COR-L47 (cell line): ENCODE measurements at places on chromosomes 1 and 21.
A peak's percentile ranks its signal among the peaks of the same experiment; 100 is the strongest.

GRCh38 chr1:84972377-84972987 lies 24.4 kb downstream of the MCOLN2 start:
- no peak for DNase-seq

GRCh38 chr1:170578359-170578758 lies 46.4 kb downstream of the GORAB start:
- no peak for DNase-seq

GRCh38 chr1:224719716-224720115 lies 103.6 kb downstream of the CNIH3 start:
- no peak for DNase-seq

DNA sequence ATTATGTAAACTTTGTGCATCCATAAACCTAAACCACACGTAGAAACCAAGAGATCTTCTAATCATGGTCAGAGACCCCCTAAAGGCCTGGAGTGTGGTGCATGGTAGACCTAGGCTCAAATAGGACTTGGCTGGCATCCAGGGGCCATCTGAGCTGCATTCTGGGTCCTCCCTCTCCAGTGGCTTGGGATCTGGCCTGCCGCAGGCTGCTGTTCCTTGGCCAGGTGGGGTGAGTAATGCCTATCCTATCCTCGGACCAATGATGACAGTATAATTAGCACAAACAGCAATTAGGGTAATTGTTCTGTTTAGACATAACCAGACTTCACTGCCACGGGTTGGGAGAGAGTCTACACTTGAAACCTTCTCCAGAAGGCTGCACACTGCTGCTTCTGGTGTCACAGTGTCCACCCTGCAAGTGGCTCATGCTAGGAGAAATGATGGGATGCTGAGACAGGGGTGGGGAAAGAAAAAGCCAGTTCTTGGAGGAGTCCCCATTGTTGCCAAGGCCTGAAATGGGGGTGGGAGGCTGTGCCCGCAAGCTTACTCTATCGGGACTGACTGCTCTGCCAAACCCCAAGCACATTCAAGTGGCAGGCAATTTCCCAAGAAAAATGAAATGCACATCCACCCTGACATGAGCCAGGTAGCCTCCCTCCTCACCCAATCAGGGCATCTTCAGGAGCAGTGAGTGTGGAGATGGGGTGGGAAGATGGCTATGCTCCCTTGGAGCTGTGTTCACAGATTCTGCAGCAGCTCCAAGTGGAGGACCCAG lies 12.5 kb upstream of the PKP1 start:
- DNase-seq: peak; percentile 90

- DNase-seq: no peak
These were observed 15.8 kb downstream of the CDCP2 start for GRCh38 chr1:54136963-54137533.

DNA sequence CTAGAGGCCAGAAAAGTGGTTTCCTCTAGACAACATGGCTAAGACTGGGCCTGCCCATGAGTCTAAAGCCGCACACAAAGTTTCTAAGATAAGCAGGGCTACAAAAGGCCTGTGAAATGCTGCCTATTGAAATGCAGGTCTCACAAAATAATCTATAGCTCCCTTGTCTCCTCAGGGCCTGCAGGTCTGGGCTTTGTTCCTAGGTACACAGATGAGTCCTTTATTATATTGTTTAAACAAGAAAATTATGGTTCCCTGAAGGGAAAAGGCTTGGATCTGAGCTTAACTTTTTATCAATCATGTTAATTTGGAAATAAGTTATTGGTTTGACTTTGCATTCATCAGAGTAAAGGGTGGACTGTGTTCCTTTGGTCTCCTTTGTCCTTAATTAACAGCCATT lies 413.4 kb upstream of the BEND5 start:
- DNase-seq: peak; percentile 16

DNA sequence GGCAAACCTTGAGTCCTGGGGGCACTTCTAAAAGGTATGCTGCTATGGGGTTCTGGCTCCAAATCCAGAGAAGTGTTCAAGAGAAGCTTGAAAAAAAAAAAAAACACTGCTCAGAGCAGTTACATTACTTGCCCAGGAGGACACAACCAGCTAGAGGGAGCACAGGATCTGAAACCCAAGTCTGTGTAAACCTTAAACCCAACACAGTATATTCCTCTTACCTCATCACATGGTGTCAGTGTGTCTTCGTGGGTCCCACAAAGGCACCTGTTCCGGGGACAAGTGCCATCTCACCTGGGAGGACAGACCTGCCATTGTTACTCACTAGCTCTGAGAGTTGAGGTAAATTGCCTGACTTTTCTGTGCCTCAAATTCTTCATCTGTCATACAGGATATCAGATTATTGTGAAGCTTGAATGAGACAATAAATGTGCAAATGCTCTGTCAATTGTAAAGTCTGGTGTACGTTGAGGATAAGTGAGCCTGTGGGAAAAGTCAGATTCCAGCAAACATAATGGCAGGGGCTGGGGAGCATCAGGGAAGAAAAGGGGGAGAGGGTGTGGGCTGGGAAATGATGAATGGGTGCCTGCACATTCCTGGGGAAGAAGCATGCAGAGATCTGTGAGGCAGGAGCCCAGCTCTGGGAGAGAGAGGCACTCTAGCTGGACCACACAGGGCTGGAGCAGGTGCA lies 170.4 kb upstream of the ZC3H12A start:
- no peak for DNase-seq

DNA sequence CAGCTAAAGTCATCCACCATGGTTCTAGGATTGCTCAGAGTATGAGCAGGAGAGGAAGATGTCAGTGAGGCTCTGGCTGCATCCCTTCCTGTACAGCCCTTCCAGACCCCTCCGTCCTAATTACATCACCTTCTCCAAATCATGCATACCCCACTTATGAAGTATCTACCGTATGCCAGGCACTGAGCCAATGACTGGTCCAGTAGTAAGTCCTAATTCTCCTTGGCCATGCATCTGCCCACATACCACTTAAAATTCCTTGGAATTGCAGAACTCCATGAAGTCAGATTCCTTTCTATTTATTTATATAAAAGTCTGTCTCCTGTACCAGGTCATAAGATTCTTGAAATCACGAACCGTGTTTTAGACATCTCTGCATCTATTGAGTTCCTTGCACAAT lies 106.1 kb downstream of the SEC16B start:
- DNase-seq: no peak

DNA sequence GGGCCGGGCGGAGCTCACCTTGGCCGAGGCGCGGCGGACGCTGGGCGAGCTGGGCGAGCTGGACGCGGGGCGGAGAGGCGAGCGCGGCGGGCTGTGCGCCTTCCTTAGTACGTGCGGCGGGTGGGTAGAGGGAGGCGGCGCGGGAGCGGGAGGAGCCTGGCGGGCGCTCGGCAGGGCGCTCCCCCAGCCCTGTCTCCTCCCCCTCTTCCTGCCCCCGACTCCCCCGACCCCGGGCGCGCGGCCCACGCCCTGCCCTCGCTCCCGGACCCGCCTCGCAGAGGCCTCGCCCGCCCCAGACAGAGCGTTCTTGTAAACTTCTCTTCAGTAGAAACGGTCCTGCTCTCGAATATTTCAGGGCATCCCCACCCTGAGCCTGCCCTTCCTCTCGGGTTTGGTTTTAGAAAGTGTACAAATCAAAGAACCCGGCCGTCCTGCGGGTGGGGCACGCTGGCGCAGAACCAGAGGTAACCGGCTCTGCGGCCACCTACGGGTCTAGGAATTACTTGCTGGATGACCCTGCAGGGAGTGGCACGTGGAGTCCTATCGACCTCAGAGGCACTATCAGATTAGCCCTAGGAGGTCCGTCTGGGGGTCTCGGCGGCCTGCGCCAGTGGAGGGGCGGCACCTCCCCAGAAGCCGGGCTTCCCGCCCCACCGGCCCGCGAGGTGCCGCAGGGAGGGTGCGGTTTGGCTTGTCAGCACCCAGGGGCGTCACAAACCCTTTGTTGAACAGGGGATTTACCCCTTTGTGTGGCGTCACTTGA lies at the start of gene S100A10:
TSS of gene S100A10 (minus strand) at position 126 of the 763 bp plus-strand sequence. CDS start 7,629 bp downstream, outside the sequence.
- no peak for DNase-seq

- DNase-seq: no peak
These were observed 1.3 kb upstream of the KRTAP10-12 start for GRCh38 chr21:44695641-44696040.

GRCh38 chr1:67407498-67407897 lies 22.7 kb downstream of the SERBP1 start:
- no peak for DNase-seq

DNA sequence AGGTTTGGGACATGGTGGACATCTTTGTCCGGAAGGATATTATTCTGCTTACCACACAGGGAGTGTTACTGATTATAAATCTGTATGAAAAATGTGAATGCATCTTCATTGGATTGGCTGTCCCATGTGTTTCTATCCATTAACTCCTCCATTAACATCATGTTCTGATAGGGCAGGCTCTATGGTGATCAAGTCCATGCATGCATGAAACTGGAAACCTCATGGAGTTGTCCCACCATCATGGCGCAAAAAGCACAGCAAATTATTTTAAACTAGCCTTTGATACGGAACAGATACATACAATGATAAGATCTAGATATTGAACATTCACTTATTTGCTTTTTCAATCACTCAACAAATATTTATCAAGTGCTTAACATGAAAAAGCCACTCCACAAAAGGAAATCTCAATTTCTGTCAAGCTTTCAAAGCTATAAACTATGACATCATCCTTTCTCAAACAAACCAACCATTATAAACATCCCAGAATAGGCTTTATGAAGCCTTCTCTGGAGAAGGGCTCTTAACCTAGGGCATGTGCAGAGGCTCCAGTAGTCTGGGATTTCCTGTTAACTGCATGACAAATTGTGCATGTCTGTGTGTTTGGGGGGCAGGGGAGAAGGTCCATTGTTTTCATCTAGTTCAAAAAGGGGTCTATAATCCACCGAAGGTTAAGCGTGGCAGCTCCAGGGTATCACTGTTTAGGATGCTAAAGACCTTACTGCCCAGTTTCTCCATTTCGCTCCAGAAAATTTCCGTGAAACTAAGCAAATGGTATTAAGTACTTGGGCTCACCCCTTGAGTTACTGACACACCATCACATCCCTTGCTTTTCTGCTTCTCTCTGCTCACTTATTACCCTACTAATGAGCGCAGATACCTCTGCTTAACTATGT lies 46.1 kb downstream of the ADAMTS1 start:
- DNase-seq: peak; percentile 44

DNA sequence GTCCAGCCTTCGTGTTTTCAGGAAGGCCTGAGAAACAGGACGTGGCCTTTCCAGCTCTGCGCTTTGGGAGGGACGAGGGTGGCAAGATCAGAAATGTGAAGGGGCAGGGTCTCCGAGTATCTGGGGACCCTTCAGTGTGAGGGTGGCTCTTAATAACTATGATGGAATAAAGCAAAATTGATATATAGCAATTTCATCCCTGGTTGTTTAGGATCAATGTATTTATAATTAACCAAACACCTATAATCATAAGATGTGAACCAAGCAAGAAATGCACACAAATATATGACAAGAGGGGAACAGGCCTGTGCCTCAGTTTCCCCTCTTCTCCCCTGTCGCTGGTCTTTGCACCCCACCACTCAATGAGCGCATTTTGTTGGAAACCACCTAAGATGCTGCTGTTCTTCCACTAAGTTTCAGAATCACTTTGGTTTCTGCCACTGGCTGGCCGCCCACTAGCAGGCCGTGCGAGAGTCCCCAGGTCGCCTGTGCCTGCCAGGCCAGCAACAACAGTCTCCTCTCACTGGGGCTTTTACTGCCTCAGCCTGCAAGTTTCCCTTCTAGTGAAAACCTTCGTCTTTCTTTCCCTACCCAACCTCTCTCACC lies 36.6 kb downstream of the UBASH3A start:
- no peak for DNase-seq

- peak; percentile 40 for DNase-seq
These were observed at the start of gene KIF26B for GRCh38 chr1:245154429-245155271. TSS of gene KIF26B (plus strand) at chr1:245154985. CDS start at chr1:245155425, 440 bp downstream.
